ENCODE measurements at places on chromosomes 2 and 18.

GRCh38 chr2:60735496-60736250 is 20.4 kb upstream of the PAPOLG start:
- H3K27me3 ChIP-seq = peaks cover 59% of the 10 kb centered on the region
- peak overlapping the region; percentile 58 for H3K4me3 ChIP-seq
- no peaks in the 10 kb centered on the region for H3K36me3 ChIP-seq
- no peak for DNase-seq
- H3K4me1 ChIP-seq = peaks cover 7% of the 10 kb centered on the region

DNA sequence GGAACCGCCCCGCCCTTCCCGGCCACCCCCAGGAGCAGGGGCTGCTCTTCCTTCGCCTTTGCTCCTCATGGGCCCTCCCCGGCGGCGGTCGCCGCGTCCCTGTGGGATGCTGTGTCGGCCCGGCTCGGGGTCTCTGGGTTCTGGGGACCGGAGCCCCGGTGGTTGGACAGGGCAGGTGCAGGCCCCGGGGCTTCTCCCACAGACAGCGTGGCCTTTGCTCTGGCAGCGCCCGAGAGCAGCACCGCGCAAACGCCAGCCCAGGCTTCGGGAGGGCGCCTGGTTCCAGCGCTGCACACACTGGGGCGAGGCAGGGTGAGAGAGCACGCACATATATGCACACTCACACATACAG is 9.0 kb upstream of the KCNG2 start:
- H3K27me3 ChIP-seq = peaks cover 100% of the 10 kb centered on the region
- H3K36me3 ChIP-seq = no peaks in the 10 kb centered on the region
- H3K4me1 ChIP-seq = peaks cover 13% of the 10 kb centered on the region
- no peak overlapping the region for H3K27ac ChIP-seq
- no peak for DNase-seq
- H3K4me3 ChIP-seq = peak overlapping the region; percentile 56

DNA sequence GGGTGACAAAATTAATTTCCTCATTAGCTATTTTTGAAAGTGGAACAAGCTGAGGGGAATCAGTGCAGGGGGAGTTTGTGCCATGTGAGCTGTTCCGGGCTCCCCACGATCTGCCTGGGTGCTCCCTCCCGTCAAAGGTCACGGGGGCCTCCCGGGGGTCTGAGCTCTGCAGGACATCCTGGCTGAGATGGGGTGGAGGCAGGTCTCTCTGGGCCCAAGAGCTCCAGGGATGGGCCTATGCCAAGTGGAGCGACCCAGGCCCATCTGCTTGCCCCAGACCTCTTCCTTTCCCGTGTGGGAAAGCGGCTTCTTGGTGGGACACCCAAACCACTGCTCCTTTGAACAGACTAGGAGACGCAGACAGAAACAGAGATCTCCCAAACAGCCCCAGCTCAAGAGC is 143.3 kb upstream of the ID2 start:
- no peaks in the 10 kb centered on the region for H3K36me3 ChIP-seq
- no peak for DNase-seq
- H3K4me1 ChIP-seq = peaks cover 49% of the 10 kb centered on the region
- no peak overlapping the region for H3K4me3 ChIP-seq
- no peaks in the 10 kb centered on the region for H3K27me3 ChIP-seq

GRCh38 chr2:113084249-113085000 is 16.7 kb downstream of the IL1F10 start:
- H3K4me1 ChIP-seq = no peaks in the 10 kb centered on the region
- no peak overlapping the region for H3K27ac ChIP-seq
- H3K4me3 ChIP-seq = no peak overlapping the region
- no peak for DNase-seq
- peaks cover 68% of the 10 kb centered on the region for H3K27me3 ChIP-seq
- no peaks in the 10 kb centered on the region for H3K36me3 ChIP-seq

DNA sequence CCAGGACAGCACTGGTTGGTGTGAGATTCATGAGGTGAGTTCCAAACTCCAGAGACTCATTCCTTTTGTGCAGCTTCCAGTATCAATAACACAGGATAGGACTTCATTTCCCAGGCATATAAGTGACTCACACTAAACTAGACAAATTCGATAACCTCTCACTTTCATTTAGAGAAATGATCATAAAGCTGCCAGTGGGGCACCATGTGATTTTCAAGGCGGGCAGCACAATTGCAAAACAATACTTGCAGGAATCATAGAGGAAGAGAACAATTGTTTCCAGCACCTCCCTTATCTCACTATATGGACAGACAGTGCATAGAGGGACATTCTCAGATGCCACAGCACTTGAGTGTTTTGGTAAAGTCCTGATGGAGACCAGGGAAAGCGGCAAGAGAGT is 31.3 kb upstream of the DNAH7 start:
- H3K4me3 ChIP-seq = no peak overlapping the region
- no peaks in the 10 kb centered on the region for H3K36me3 ChIP-seq
- H3K27ac ChIP-seq = no peak overlapping the region
- H3K27me3 ChIP-seq = no peaks in the 10 kb centered on the region
- DNase-seq = no peak

DNA sequence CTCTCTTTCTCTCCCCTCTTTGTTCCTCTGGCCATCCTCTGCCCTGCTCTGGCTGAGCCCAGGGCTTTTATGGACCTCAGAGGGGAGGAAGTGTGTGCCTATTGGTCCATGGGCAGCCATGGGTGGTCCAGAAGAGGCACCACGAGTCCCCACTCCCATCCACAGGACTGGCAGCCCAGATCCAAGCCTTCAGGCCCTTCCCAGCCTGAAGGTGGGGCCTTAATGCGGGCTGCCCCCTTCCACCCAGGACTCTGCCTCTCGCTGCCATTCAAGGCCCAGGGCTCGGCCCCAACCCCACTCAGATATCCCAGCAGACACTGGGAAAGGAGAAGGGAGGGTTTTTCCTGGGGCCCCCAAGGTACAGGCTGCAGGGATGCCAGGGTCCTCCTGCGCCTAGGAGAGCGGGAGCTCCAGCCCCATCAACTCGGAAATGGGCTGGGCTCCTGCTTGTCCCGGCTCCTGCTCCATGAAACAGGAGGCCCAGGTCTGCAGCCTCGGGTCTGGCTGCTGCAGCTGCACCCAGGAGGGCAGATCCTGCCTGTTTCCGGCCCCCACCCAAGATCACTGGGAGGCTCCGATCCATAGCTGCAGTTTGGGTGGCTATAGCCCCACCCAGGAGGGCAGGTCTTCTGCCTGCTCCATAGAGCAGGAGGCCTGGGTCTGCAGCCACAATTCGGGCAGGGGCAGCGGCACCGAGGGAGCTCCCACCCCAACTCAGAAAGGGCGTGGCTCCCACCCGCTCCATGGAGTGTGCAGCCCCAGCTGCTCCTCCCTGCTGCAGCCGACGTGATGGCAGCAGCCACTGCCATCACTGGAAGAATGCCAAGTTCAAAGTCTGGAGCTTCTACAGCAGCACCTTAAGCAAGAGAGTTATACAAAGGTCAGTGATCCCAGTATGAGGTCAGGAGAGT is 116.6 kb upstream of the RBBP8 start:
- H3K4me3 ChIP-seq = no peak overlapping the region
- no peak for DNase-seq
- no peaks in the 10 kb centered on the region for H3K4me1 ChIP-seq
- peaks cover 24% of the 10 kb centered on the region for H3K27me3 ChIP-seq

DNA sequence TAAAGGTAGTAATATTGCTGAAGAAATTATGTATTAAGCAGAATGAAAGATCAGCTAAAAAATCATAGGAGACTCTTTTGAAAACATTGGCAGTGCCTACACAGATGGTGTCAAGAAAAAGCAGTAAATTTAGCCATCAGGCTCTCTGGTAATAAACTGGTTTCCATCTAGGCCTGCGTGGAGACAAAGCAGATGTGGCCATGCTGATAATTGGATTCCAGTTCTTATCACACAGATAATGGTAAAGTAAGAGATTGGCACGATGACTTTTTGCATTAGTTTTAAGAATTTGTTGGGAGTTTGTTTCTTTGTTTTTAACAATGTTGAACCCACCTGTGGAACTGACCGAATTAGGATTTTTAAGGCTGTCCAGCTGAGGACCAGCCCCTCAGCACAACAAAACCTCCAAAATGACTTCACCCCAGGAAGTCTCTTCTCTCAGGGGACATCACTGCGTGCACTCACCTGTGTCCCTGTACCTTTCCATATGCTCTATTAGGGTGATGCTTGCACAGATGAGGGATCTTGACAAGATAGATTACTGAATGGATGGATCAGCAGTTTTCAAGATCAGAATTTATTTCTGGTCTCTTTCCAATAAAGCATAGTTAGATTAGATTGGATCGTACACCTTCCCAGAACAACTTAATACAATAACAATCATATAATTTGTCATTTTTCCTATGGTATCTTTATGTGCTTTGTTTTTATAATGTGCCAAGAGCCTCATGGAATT is 69.1 kb upstream of the DNAJC10 start:
- DNase-seq = no peak
- H3K4me3 ChIP-seq = no peak overlapping the region
- H3K36me3 ChIP-seq = no peaks in the 10 kb centered on the region
- H3K27me3 ChIP-seq = no peaks in the 10 kb centered on the region

- H3K4me1 ChIP-seq = peaks cover 68% of the 10 kb centered on the region
- peaks cover 13% of the 10 kb centered on the region for H3K36me3 ChIP-seq
- peak overlapping the region; percentile 45 for H3K27ac ChIP-seq
- H3K27me3 ChIP-seq = no peaks in the 10 kb centered on the region
- DNase-seq = no peak
These were observed 198.7 kb downstream of the LTBP1 start for GRCh38 chr2:33145459-33145858.

- H3K27ac ChIP-seq = no peak overlapping the region
- peak; percentile 61 for DNase-seq
- no peaks in the 10 kb centered on the region for H3K36me3 ChIP-seq
- H3K4me3 ChIP-seq = no peak overlapping the region
These were observed 43.9 kb upstream of the RAB11FIP5 start for GRCh38 chr2:73156539-73157124.

GRCh38 chr2:207891086-207891844 is 121.6 kb upstream of the FZD5 start:
- no peak overlapping the region for H3K27ac ChIP-seq
- DNase-seq = no peak
- peaks cover 55% of the 10 kb centered on the region for H3K4me1 ChIP-seq
- no peaks in the 10 kb centered on the region for H3K27me3 ChIP-seq

DNA sequence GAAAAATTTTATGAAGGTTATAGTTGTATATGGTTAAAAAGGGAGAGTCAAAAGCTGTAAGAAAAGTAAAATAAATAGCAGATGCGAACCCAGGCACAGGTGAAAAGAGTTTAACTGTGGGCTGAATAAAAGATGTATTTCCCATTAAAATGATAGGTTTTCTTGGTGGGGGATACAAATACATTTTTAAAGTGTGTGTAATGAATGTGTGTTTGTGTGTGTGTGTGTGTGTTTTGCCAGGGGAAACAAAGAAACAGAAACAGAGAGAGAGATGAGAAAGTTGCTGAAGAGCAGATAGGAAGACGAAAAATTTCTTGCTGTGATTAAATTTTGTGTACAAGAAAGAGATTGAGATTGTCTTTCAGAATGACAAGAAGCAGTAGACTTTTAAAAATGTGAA is 12.1 kb downstream of the TFPI start:
- H3K27ac ChIP-seq = peak overlapping the region; percentile 80
- H3K36me3 ChIP-seq = peaks cover 4% of the 10 kb centered on the region
- DNase-seq = no peak
- H3K4me3 ChIP-seq = peak overlapping the region; percentile 16
- peaks cover 53% of the 10 kb centered on the region for H3K4me1 ChIP-seq

DNA sequence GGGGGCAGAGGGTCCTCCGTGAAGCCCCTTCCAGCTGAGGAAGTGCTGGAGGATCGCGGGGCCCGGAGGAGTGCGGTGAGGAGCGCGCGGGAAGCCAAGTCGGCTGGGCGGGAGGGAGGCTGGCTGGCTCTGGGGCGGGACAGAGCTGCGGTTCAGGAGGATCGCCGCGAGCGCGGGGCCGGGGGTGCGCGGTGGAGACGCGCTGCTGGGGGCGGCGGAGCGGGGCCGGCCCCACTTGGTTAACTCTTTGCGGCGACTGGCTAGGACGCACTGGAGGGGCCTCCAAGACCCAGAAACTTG is 464 bp downstream of the CYBRD1 start:
- peak overlapping the region; percentile 86 for H3K4me3 ChIP-seq
- peaks cover 52% of the 10 kb centered on the region for H3K4me1 ChIP-seq
- H3K27ac ChIP-seq = peak overlapping the region; percentile 95
- no peaks in the 10 kb centered on the region for H3K27me3 ChIP-seq
- peak; percentile 36 for DNase-seq

DNA sequence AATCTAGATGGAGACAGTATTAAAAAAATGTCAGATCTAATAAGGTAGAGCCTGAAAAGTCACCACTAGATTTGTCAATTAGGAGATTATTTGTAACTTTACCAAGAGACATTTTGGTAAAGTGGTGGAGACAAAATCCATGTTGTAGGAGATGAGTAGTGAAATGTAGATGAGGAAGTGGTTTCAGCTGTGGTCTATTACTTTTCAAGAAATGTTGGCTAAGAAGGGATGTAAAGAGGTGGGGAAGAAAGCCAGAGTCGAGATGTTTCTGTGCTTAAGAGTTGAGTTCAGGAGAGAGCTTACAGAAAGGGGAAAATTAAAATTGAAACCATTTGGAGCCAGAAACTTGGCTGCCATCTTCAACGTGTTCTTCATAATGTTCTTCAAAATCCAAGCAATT is 22.2 kb downstream of the ACVR2A start:
- no peak for DNase-seq
- H3K4me3 ChIP-seq = no peak overlapping the region
- no peak overlapping the region for H3K27ac ChIP-seq
- H3K36me3 ChIP-seq = no peaks in the 10 kb centered on the region
- no peaks in the 10 kb centered on the region for H3K27me3 ChIP-seq

GRCh38 chr2:207140265-207140664 is 25.5 kb downstream of the KLF7 start:
- peak overlapping the region; percentile 100 for H3K27ac ChIP-seq
- no peaks in the 10 kb centered on the region for H3K27me3 ChIP-seq
- peaks cover 100% of the 10 kb centered on the region for H3K4me1 ChIP-seq
- H3K4me3 ChIP-seq = no peak overlapping the region

DNA sequence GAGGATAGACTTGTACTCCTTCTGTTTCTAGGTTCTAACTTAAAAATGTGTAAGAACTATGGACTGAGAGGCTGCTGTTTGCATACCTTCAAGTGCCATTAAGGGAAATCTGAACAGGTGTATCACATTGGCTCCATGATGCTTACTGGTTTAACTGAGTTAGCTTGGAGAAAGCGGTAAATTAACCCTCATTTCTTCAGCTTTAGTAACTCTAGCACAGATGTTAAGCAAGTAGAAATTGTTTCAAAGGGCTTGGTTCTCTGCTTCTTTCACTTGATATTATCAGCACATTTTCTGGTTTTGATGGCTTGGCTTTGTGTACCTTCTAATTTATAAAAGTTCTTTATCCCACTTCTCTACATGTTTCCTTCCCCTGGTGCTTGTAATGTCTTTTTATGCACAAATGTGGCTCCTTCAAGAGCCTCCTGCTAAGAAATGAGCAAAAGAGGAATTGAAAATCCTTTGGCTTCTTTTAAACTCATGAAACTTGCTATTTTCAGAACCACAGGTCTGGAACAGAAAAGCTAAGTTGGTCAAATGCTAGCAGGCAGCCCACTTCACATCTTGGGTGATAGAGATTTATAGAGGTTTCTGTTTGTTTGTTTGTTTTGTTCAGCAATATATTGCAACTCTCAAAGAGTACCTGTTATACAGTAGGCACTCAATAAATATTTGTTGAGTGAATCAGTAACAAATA is 249.9 kb upstream of the THUMPD2 start:
- H3K4me3 ChIP-seq = no peak overlapping the region
- H3K4me1 ChIP-seq = no peaks in the 10 kb centered on the region
